ENCODE measurements at places on chromosomes 3 and 15. TPM values are rescaled to one million over a fixed set of nuclear protein-coding genes. Genes with fewer than 3 reads are reported as not detected.

DNA sequence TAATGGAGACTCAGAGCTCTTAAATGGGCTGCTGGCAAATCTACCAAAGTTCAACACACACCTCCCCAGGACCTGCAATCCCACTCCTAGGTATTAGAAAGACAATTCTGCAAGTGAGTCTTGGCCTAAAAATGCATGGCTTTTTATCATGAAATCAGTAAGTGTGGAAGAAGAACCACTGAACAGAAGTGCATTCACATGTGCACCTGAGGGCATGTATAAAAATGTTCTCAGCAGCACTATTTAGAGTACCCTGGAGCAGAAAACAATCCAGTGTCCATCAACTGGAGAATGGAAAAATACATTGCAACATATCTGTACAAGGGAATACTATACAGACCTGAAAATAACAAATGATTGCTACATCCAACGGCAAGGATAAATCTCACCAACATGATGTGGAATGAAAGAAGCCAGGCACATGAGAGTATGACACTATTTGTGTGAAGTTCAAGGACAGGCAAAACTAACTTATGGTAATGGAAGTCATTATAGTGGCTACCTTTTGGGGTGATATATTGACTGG is 8.1 kb upstream of the SLC6A1 start:
- no peak for DNase-seq

- no peak for DNase-seq
Measured at GRCh38 chr15:62510791-62511190, 345.7 kb upstream of the C2CD4B start.

- DNase-seq, result no peak
Measured at GRCh38 chr3:42829628-42830436, 20.6 kb downstream of the ACKR2 start.

- no peak for DNase-seq
Measured at GRCh38 chr3:169787120-169787519, 13.9 kb downstream of the MYNN start.

- no peak for DNase-seq
Measured at GRCh38 chr3:131091768-131092167, 65.1 kb downstream of the NEK11 start.

DNA sequence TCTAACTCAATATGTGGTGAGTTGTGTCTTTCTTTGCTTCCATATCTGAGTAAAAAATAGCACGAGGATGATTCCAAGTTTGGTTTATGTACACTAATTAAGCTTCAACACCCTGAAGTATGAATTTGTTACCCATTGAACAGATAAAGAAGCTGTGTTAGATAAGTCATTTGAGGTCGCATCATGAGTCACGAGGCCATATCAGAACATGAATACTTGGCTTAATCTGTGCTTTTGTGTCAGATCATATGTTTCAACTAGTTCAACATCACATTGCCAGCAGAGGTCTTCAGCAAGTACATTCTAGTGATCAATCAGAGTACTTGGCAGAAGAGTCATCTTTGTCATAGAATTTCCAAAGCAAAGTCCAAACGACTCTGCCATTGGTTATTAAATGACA is 26.3 kb upstream of the MITF start:
- DNase-seq, result no peak

GRCh38 chr15:101043011-101043410 is 123.9 kb downstream of the LRRK1 start:
- no peak for DNase-seq

GRCh38 chr15:38263996-38264395 is 11.4 kb downstream of the SPRED1 start:
- no peak for DNase-seq

Gene GPR156
- 0.44 TPM for polyA plus RNA-seq

Gene RBPMS2
- polyA plus RNA-seq, result 0.67 TPM

Gene ACKR2
- not detected for polyA plus RNA-seq

Gene PARP6
- 69.7 TPM for polyA plus RNA-seq

Gene ZDHHC23
- 2.5 TPM for polyA plus RNA-seq

Gene NAALADL2
- polyA plus RNA-seq, result 3.6 TPM

Gene SNAPC5
- polyA plus RNA-seq, result 22.7 TPM

Gene CDHR4
- polyA plus RNA-seq, result not detected

Gene CLDN1
- polyA plus RNA-seq, result 1.7 TPM

Gene TRPM1
- polyA plus RNA-seq, result 0.44 TPM

Gene WDR76
- polyA plus RNA-seq, result 3.4 TPM

Measured in BJ (cell line).